ENCODE measurements at places on chromosomes 12 and 14.

DNA sequence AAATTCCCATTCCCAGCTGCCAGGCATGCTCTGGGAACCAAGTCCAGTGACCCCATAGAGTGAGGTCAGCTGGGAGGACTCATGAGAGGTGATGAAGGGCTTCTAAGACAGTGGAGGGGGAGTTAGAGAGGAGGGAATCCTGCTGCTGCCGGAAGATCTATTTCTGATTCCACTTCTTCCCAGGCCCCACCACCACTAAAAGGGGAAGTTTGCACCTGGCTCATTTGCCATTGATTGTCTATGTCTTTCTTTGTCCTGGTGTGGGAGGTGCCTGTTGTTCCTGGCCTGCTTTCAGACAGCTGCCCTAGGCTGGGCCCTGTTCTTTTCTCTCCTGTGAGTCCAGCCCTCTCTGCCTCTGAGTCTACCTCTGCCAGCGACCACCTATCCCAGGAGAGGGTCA, 3.0 kb upstream of the KRT6A start:
- DNase-seq, result no peak

DNA sequence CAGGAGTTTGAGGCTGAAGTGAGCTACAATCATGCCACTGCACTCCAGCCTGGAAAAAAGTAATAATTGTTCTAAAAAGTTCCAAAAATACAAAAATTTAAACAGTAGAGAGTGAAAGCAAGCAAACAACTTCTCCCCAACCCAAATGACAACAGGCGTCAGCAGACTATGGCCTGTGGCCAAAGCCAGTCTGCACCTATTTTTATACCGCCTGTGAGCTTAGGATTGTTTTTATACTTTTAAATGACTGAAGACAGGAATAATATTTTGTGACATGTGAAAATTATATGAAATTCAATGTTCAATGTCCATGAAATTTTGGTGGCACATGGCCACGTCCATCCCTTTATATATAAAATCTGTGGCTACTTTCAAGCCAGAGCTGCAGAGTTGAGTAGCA, 48.2 kb upstream of the TMCC3 start:
- no peak for DNase-seq

GRCh38 chr14:62792578-62792977, 252.7 kb downstream of the KCNH5 start:
- no peak for DNase-seq

DNA sequence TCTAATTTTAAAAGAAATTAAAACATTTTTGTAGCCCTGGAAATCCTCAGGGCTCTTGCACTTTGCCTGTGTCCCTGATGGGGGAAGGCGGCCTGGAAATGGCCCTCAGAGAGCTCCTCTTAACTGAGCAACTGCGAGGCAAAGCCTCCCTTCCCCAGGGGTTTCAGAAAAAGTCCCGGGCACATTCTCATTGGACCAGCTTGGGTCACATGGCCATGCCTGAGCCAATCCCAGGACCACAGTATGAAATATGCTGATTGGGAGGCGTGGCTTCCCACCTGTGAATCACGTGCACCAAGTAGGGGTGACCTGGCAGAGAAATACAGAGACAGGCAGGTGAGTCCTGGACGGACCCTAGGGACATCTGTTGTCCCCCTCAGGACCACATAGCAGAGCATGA, 90.4 kb upstream of the SFSWAP start:
- no peak for DNase-seq

DNA sequence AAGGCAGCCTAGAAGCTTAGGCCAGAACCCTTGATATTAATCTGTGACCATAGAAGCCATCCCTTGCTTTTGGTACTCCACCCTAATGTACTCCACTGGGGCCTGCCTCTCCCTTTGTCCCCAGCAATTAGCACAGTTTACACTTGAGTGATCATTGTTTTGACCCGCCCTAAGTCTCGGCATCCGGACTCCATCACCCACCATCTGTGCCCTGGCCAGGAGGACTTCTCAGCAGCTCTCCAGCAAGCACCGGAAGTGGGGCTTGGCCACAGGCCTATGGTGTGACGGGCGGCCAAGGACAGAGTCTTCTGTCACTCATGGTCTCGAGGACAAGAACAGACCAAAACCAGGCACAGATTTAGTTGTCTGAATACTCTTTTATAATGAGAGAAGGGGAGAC, 126.5 kb upstream of the NTF3 start:
- DNase-seq, result no peak

DNA sequence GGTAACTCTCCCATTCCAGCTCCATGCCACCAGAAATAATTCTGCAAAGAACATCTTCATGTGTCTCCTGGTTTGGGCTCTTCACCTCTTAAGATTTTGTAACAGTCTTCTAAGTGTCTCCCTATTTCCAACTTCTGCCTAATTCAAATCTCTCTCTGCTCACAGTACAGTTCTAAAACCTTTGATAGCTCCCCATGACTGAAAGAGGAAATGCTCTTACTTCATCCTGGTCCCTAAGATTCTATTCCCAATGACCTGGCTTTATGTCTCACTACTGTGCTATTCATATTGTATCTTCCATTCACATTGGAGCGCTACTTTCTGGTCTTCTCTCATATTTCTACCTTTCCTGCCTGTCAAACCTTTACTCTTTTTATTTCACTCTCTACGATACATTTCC, 1.6 kb downstream of the AMN1 start:
- DNase-seq, result no peak

DNA sequence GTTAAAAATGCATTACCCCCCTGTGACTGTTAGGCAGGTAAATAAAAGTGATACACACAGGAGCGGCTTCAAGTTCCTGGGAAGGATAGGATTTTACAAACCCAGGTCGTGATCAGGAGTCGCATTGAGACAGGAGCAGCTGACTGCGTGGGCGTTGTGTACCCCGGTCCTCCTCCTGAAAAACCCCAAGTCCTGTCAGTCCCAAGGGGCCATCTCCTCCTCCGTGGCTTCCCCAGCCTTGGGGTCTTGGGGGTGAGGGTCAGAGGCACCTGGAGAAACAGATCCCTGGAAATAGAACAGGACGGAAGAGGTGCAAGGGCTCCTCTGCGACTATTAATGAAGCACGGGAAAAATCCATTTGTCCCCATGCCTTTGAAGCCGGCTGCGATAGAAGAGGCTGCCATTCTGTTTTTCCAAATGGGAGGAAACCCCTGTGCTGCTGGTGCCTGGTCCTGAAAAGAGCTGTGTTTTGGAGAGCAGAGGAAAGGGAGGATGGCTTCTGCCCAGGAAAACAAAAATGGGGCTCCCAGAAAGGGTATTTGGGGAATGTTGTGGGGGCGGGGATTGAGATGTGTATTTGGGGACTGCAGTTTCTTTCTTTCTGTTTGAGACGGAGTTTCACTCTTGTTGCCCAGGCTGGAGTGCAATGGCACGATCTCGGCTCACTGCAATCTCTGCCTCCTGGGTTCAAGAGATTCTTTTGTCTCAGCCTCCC, 143.1 kb downstream of the ZNF664 start:
- DNase-seq, result no peak

DNA sequence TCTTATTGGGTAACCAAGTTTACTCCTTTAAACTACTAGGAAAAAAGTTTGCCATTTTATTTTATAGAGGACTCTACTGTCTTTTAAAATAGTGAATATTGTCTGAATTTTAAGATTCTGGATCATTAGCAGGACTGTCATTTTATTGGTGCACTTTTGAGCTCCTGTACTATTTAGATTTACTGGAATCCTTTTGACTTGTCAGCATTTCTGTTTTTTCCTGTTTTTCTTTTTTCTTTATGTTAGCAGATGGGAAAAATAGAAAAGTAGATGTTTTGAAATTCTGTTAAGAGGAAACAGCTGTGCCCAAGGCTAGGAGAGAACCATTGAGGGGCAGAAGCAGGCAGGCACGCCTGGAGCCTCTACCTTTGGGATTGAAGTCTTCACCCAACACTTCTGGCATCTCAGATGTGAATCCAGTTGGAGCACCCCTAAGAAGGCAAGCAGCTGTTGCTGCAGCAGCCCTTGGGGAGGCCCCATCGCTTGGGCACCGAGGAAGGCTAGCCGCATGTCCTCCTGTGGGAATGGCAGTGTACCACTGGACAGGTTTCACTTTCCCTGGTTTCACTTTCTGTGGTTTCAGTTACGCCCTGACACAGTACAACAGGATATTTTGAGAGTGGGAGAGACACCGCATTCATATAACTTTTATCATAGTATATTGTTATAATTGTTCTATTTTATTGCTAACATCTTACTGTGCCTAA, 11.5 kb downstream of the RIMKLB start:
- no peak for DNase-seq

GRCh38 chr12:108798551-108799221, 58.7 kb downstream of the SSH1 start:
- peak; percentile 36 for DNase-seq

DNA sequence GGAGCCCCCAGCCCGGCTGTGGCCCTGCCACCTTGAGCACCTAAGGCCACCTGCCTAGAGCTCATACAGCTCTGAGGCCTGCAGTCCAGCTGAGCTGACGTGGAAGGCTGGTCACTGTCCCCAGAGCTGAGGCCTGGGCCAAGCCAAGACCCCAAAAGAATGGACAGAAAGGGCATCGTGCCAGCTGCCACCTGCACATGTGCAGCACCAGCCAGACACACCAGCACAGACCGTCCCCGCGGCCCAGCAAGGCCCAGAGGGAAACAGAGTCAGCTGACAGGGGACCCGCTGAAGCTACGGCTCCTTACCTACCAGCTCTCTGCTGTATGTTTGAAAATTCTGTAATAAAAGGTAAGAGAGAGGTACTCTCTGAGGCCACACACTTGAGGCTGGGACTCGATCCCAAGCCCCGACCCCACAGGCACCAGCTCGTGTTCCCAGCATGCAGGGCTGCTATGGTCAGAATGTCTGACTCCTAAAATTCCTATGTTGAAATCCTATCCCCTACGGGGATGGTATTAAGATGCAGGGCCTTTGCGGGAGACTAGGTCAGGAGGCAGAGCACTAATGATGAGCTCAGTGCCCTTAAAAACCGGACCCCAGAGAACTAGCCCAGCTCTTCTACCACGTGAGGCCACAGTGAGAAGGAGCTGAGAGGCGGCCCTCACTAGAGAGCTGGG, 25.4 kb downstream of the BRF1 start:
- no peak for DNase-seq

DNA sequence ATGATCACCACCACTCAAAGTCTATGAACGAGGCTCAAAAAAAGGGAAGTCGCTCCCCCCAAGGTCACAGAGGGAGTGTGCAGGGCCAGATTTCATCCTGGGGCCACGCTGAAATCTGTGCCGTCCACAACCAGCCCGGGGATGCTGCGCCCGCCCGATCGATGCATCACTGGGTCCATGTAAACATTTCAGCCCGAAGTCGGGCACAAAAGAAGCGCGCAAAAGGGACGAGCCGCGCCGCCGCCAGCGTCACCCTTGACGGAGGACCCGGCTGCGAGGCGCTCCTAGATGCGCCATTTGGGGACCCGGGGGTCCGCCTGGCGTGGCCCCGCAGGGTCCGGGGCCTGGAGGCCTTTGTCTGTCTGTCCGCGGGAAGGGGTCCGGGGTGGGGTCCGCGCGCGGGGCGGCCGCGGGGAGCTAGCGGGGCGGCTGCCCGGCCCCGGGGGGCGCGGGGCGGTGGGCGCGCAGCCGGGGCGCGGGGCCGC, 503 bp downstream of the FBXO21 start:
- no peak for DNase-seq

DNA sequence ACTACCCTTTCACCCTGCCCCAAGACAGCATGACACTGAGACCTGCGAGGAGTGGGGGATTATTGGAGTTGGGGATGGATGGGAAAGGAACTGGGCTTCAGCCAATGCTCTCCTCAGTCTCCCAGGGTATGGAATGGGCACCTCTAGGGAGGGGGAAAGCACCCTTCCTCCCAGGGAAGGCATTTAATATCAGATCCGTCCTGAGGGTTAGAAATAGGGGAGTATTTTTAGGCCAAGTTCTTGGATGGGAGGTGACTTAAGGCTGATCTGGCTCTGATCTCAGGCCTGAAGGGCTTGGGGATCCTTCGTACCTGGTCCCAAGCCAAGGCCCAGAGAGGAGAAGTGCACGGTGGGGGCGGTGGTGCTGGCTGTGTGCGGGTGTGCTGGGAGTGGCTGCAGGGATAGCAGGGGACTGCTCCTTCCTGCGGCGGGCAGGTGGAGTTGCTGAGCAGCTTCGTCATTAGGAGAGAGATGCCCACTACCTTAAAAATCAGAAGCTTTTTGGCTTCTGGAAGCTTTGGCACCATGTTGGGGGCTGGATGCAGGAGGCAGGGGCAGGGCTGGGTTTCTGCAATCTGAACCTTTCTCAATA, 7.0 kb upstream of the CEBPE start:
- DNase-seq, result no peak

- DNase-seq, result no peak
Measured at GRCh38 chr12:87469295-87469694, 559.9 kb downstream of the C12orf50 start.

GRCh38 chr14:83827383-83827782, 1702.6 kb upstream of the FLRT2 start:
- no peak for DNase-seq

DNA sequence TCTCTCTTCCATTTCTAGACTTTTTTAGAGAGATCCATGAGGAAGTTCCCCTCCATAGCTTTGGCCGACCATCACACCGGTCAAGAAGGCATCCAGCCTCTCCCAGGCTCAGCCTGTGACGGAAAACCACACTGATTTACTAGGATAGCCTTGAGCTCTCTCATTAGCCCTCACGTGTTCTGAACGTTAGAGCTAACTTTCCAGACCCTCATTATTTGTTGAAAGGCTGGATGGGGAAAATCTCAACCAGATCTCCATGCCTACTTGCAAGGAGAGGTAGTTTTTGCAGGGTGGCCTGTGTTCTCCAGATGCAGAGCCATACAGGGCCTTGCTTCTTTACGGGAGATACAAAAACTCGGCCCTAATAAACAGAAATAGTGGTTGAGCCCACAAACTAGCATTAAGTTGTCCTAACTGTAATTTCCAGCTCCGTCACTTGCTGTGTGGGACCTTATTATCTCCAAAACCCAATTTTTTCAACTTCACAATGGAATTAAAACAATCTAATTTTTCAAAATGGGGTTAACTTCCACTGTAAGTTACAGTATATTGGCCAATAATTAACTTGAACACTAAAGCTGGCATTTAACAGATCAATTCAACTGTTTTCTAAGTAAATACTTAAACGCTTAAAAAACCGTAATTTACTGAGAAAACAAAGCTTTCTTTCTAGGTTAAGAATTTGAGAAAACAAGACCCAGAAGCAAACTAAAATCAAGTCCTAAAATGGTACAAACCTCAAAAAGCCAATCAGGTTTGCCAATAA, 65.3 kb downstream of the KLHL28 start:
- no peak for DNase-seq

DNA sequence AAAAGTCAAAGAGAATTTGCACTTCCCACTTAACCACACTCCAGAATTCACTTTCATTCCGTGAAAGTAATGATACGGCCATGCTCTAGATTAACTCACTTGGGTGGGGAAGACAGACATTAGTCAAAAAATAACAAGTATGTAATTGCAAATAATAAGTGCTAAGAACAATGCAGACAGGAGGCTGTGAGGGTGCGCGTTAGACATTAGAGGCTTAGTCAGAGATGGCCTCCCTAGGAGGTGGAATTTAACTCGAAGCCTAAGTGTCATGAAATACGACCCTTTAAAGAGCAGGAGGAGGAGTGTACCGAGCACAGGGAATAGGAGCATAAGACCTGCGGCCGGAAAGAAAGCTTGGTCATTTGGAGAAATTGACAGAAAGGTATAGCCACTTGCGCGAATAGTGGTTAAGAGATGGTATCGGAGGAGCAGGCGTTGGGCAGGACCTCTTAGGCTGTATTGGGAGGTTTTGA, 628 bp downstream of the SNRPF start:
- DNase-seq, result no peak

GRCh38 chr14:106276326-106277267, 750.2 kb downstream of the TMEM121 start:
- no peak for DNase-seq
